ENCODE measurements at places on chromosomes 2 and 18.
A peak's percentile ranks its signal among the peaks of the same experiment; 100 is the strongest.

GRCh38 chr2:236180076-236180816 is 12.1 kb upstream of the GBX2 start:
- no peak for DNase-seq

GRCh38 chr2:70984576-70985282 is 6.3 kb downstream of the ANKRD53 start:
- peak; percentile 32 for DNase-seq

DNA sequence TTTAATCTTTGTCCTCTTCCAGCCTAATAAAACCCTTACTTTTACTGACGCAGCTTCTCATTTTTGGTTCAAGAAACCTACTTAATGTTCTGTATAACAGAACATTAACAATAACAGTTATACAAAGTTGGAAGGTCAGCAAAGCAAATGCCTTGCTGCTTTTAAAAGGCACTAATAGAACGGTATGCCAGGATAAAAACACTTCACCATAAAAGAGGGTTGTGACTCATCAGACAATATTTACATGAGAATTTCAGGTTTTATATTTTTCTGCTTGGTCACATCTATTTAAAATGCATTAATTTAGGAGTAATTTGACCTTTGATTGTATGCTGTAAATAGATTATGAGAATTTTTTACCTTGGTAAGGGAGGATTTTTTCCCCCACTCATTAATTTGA is 3.0 kb downstream of the KLHL41 start:
- no peak for DNase-seq

DNA sequence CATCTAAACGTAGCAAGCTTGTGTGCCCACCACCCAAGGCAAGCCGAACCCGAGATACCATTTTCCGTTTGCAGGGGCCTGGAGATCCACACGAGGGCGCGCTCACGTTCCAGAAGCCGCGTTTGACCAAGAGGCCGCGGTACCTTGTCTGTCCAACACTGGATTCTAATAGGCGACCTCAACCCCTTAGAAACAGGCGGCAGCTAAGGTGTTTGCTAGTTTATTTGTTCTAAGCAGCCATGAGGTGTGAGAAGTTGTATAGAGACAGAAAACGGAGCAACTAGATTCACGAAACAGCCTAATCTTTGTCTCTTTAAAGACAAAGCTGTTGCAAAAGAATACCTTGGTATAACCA is 4.2 kb downstream of the HOXD11 start:
- peak; percentile 81 for DNase-seq

Data from Kasumi-1 (cell line).